ENCODE measurements at places on chromosomes 1 and 21.
A peak's percentile ranks its signal among the peaks of the same experiment; 100 is the strongest.

- no peak for DNase-seq
Observed at GRCh38 chr1:94096797-94097549, 24.0 kb downstream of the ABCA4 start.

DNA sequence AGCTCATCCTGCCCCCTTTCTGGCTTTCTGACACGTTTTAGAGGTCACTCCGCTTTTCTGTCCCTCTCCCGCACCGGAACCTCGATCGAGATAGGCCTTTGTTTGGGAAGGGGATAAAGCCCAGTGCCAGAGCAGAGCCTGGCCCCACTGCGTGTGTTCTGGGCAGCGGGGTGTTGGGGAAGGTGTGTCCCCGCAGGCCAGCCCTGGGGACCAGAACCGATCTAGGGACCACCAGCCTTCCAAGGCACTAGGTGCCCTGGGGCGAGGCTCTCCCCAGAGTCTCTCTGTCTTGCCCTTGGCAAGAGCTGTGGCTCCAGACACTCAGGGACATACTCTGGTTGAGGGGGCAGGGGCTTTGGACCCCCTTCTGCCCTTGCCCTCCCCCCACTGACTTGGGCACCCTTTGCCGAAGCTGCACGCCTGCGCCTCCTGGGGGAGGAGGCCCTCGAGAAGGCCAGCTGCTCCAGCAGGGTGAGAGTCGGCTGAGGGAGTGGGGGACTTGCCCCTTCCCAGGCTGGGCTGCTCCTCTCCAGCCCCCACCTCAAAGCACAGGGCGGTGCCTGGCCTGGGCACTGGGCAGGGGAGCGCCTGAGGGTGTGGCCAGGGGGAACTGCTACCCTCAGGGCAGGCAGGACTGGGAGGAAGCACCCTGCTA lies 16.4 kb downstream of the PRXL2B start:
- DNase-seq: no peak

DNA sequence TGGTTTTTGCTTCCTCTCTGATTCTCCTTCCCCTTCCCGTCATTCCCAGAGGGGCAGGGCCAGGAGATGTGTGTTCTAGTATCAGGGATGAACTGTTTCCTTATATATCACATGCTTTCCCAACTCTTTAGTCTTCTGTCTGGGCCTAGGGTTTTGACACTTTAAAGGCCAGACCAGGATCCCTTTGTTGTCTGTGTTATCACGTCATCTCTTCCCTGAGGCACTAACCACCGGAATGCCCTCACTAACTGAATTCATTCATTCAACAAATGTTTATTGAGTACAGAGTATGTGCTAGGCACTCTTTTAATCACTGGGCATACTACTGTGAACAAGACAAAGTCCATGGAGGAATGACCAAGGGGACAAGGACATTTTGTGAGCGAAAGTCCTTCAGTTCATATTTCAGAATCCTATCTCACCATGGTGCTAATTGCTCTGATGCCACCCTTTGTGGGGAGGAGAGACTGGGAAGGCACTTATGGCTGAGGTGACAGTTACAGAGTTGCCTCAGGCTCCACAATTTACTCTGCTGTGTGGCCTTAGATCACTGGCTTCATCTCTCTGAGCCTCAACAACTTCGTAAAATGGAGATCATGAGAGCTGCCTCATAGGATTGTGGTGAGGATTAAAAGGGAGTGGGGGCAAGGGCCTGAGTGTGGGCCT lies 12.0 kb upstream of the ZNF362 start:
- DNase-seq: peak; percentile 58

DNA sequence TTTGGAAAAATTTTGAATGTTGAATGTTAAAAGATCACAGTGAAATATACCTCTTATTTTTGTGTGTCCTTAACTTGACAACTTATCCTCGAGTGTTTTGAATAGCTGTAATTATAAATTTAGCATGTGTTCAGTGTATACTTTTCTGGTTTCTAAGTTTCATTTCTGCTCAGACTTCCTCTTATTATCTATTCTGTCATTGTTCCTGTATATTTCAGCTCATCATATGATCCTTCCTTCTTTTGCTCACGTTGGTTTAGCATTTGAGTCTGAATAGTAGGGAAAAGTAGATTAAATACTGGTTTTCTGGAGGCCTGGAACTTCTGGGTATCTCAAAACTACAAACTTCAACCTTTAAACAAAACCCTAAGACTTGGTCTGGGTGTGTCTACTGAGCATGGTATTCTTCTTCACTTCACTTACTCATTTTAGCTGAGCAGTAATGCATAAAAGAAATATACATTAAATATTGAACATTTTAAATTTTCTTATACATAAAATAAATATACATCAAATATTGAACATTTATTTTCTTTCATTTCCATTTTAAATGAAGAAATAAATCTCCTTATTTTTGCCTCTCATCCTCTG lies 3.3 kb upstream of the ATP6V1G3 start:
- DNase-seq: no peak

- DNase-seq: no peak
Observed at GRCh38 chr1:46333300-46334029, 7.1 kb upstream of the NSUN4 start.

DNA sequence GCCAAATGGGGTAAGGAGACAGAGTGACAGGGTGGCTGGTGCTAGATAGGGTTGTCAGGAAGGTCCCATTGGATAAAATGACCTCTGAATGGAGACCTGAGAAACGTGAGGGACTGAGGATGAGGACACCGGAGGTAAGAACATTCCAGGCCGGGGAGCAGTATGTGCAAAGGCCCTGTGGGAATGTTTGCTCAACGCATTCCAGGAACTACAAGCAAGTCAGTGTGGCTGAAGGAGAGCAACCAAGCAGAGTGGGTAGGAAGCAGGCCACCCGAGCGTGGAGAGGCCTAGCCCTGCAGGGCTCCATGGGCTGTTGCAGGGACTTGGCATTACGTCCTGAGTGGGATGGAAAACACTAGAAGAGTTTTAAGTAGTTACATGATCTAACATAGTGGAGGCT lies 185.6 kb downstream of the ZBTB18 start:
- DNase-seq: no peak

GRCh38 chr1:60906526-60906925 lies 175.8 kb upstream of the NFIA start:
- DNase-seq: no peak

DNA sequence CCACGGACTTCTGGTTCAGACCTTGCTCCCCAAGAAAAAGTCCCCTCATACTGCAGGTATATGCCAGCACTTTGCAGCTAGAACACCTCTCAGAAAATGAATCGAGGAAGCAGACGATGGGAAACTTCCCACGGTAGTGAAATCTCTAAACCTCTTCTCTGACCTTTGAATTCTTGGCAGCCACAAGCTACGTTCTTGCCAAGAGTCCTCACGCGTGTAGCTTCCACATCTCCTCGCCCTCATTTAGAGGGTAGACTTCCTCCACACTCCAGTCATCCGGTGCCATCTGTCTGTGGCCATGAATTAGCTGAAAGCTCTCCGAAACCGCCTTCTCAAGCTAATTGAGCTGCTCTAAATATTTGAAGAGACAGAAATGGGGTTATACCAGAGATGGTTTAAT lies 127.8 kb downstream of the RGS7 start:
- DNase-seq: no peak

- no peak for DNase-seq
Observed at GRCh38 chr1:78281580-78281979, 209.2 kb upstream of the PTGFR start.

DNA sequence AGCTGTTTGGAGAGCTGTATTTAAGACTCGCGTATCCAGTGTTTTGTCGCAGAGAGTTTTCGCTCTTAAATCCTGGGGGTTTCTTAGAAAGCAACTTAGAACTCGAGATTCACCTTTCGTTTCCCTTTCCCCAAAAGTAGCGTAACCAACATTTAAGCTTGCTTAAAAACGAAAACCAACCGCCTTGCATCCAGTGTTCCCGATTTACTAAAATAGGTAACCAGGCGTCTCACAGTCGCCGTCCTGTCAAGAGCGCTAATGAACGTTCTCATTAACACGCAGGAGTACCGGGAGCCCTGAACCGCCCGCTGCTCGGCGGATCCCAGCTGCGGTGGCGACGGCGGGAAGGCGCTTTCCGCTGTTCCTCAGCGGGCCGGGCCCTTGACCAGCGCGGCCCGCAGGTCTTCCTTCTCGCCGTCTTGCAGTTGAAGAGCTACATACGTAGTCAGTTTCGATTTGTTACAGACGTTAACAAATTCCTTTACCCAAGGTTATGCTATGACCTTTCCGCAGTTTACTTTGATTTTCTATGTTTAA lies 1.9 kb downstream of the OLIG1 start:
- no peak for DNase-seq

DNA sequence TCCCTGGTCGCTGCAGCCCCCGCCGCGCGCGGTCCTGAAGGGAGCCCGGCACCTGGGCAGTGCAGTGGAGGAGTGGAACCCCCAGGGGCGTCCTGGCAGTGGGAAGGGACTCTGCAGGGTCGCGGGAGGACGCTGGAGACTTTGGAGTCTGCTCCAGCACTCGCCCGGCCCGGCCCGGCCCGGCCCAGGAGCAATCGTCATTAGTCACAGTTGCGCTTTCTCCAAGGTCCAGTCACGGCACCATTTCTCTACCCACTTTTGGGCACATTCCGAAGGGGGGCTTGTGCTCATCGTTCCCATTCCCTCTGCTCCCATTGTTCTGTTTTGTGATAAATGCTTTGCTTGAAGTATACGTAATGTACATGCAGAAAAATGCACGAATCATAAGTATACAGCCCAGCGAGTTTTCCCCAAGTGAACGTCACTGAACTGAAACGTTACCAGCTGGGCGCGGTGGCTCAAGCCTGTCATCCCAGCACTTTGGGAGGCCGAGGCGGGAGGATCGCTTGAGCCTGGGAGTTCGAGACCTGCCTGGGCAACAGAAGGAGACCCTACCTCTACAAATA lies 999 bp downstream of the THAP3 start:
- DNase-seq: no peak

DNA sequence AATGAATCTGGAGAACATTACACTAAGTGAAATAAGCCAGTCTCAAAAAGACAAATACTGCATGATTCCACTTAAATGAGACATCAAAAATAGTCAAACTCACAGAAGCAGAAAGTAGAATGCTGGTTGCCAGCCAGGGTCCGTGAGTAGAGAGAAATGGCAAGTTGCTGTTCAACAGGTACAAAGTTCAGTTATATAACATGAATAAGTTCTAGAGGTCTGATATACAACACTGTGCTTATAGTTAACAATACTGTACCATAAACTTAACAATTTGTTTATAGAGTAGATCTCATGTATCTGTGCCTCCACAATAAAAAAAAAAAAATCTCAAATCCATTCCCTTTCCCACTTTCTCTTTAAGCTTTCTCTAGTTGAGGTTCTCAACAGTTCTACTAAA lies 83.5 kb downstream of the DENND1B start:
- DNase-seq: no peak

DNA sequence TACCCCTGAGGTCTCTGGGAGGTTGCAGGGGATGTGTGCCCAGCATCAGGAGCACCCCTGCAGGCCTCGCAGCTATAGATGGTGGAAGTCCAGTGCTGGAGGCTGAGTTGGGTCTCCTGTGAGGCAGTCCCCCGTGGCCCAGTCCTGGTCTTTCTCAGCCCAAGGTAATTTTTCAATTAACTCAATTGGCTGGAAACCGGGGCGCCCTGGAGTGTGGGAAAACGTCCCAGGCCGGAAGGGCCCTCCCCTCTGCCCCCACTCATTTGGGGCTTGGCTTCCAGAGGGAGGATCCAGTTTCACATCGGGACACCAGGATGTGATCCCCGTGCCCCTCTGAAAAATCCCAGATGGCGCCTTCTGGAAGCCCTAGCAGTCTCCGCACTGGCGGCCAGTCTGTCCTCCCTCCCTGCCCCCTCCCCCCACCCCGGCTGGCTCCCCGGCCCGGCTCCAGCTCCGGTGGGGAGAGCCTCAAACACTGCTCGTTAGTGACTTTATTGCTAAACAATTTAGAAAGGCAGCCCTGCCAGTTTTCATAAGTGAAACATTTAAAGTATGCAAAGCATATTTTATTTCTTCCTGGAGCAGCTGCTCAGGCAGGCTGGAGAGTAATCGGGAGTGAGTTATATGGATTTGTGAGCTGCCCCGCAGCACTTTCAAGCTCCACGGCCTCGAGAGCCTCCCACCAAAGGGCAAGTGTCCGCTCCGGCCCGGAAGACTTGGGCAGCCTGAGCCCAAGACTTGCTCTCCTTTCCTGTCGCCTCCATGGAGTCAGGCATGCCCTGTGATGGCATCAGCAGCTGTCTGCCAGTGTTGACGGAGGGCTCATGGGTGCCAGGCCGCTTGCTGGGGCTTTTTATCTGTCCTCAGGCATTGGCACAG lies 208.2 kb upstream of the TMEM51 start:
- DNase-seq: no peak

DNA sequence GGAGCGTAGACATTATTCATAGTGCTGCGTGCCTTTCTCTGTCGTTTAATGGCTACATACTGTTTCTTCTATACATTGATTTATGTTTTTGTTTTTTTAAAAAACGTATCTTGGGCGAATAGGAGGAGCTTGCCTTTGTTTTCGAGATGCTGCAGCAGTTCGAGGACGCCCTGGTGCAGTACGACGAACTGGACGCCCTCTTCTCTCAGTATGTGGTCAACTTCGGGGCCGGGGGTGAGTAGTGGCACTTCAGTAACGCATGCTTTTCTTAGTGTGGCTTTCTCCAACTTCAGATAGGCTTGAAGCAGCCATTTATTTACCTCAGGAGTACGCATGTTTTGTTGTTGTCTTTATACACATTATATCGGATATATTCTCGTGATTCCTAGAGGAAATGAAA lies 46.9 kb downstream of the TRAPPC10 start:
- no peak for DNase-seq

DNA sequence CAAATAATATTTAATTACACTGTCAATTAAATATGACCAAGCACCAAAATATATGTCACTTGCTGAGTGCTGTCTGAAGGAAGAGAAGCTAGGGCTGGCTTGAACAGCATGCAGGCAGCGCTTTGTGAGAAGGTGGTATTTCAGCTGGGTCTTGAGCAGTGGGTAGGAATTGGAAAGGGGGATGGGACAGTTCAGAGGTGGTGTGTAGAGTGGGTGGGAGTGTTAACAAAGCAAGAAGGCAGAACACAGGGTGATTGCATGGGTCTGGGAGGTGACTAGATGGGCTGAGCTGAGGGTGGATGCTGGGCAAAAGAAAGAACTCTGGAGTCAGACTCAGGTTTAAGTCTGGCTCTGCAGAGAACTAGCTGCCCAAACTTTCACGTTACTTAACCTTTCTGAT lies 14.3 kb upstream of the ETV3 start:
- DNase-seq: no peak

DNA sequence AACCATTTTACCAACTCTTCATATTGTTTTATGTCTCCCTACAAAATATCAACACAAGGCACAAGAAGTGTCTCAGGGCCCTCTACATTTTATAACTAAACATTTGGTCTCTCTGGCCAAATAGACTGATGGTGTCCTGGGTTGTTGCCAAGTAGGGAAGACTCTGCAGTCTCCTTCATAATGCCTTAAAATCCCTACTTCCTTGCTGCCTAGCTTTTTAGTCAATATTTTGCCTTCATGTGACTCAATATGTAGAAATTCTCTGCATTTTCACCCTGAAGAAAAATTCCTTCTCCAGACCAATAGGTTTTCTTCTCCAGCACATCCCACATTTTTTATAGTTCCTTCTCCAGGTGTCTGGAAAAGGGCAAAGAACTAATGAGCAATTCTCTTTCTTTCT lies 72.6 kb upstream of the IPO9 start:
- no peak for DNase-seq

All from epithelial cell of prostate (primary cell).